Stimulated activated CD4-positive, alpha-beta T cell treated with anti-CD3 and anti-CD28 coated beads, Interleukin-15, amount 100 ng/mL, for 1 hour (primary cell): ENCODE measurements at places on chromosomes 4 and X.

GRCh38 chr4:185210102-185210981, 944 bp downstream of the SNX25 start:
- peak; percentile 13 for DNase-seq

DNA sequence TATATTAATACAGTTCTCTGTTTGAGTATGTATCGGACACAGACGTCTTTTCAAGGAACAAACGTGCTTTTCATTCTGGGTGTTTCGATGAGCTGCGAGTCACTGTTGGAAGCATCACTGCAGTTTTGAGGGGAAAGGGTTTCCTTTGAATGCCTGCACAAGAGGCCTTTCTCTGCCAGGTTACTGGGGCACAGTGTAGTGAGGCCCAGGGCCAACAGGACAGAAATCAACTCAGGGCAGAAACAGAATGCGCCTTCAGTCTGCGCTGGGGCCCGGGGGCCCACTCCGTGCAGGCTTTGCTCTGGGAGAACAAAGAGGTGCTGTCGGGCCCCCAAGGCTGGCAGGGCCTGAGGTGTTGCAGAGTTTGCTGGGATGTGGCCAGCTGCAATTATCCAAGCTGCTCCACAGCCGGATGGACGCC, 2.3 kb upstream of the PPP2R3B start:
- no peak for DNase-seq

DNA sequence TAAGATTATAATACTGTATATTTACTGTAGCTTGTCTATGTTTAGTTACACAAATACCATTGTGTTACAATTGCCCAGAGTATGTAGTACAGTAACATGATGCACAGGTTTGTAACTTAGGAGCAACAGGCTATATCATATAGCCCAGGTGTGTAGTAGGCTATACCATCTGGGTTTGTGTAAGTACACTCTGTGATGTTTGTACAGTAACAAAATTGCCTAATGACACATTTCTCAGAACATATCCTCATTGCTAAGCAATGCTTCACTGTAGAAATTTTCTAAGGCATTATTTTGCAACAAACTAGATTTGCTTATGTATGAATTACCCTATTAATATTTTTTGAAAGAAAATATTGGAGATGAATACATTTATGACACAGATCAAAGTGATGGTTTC, 1390.9 kb downstream of the C4orf33 start:
- no peak for DNase-seq

- no peak for DNase-seq
These were observed 278.5 kb downstream of the PARM1 start for GRCh38 chr4:75211422-75211821.

DNA sequence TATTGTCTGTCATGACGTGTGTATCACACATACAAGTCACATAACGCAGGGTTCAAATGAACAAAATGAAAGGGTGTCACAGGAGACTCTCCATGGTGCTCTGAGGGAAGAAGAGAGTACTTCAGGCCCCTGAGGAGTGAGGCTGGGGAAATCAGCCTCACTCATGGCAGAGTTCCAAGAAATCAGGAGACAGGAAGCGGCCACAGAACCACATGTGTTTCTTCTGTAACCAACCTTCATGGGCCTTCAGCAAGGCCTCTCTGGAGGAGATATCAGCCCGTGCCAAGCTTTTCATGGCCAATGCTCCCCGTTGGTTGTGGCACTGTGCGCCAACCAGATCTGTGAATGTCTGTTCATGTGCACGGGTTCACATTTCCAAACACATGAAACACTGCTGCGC, 76.0 kb downstream of the NAT8L start:
- DNase-seq: no peak

- no peak for DNase-seq
These were observed 2.9 kb downstream of the TMEM128 start for GRCh38 chr4:4245172-4245571.

DNA sequence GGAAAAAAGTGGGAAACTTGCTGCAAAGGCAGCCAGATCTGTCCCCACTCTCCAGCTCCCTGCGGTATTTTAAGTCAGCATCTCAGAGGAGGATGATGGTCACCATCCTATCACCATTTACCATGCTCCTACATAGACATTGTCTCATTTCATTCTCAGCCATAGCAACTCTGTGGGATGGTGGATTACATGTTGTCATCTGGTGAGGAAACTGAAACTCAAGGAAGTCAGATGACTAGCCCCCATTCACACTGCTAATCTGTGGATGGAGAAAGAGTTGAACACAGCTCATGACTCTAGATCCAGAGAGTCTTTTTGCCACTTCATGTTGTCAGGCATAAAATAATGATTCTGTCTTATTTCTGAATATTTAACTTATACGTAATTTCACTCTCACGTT, 323.5 kb downstream of the PTTG2 start:
- DNase-seq: no peak

DNA sequence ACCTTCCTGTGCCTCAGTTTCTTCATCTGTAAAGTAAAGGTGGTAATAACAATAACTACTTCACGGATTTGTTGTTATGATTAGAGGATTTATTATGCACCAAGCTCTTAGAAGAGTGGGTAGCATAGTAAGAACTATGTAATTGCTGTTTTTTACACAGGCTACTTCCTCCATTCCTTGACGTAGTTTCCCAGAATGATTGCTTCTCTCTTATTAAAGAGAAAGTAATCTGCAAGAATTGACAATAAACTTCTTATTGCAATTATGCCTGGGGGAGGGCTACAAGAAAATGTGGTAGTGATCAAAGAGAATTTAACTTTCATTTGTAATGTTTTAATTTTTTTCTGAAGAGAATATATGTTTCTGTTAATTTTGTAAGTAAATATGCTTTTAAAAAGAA, 238.7 kb downstream of the GASK1B start:
- DNase-seq: no peak

- DNase-seq: no peak
These were observed 41.5 kb upstream of the FHDC1 start for GRCh38 chr4:152894673-152895072.

- no peak for DNase-seq
These were observed 122.7 kb downstream of the PPP3CA start for GRCh38 chr4:101224358-101225218.

DNA sequence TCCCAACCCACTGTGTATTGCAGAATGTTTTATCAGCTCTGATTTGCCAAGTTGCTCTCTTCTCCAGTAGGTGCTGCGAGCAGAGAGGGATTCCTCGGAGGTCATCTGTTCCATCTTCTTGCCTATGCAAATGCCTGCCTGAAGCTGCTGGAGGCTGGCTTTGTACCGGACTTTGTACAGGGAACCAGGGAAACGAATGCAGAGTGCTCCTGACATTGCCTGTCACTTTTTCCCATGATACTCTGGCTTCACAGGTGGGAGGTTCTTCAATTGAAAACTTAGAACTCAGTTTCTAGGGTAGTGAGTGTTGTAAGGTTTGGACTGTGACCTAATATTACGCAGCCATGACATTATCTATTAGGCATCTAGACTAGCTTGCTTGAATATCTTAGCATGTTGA, 24.9 kb downstream of the AR start:
- no peak for DNase-seq

DNA sequence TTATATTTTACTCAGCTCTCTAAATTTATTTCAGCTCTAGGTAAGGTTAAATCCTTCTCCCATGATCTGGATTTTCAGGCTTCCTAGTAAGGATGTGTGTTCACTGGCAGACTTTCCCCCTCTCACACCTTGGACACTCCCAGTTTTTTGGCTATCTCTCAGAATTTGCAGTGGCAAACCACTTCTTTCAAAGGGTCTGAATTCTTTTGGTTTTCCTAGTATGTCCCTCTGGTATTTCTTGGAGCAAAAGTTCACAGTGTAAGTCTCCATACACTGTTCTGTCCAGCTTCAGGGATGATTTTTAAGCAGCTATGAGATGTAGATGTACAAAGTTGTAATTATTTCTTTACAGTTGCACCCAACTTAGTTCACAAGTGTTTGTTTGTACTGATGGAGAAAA, 653.8 kb upstream of the GALNT7 start:
- no peak for DNase-seq

DNA sequence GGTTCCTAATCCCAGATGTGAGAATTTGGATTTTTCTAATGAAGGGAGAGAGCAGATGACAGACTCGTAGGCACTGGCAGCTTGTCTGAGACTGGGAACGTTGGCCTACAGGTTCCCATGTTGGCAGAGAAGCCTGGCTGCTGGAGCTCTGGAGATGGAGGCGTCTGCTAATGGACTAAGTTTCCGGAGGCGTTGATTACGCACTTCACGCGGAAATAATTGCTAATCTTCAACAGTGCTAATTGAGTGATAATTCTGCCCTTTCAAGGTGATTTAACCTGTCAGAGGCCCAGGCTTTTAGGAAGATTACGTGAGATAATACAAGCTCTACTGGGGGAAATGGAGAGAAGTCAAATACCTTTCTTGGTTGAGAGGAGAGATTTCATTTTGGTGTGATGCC, 77.4 kb downstream of the PSAPL1 start:
- DNase-seq: no peak

GRCh38 chr4:120964596-120964995, 42.1 kb upstream of the PRDM5 start:
- no peak for DNase-seq

- DNase-seq: no peak
These were observed 123.4 kb downstream of the AMELX start for GRCh38 chrX:11416600-11416999.

DNA sequence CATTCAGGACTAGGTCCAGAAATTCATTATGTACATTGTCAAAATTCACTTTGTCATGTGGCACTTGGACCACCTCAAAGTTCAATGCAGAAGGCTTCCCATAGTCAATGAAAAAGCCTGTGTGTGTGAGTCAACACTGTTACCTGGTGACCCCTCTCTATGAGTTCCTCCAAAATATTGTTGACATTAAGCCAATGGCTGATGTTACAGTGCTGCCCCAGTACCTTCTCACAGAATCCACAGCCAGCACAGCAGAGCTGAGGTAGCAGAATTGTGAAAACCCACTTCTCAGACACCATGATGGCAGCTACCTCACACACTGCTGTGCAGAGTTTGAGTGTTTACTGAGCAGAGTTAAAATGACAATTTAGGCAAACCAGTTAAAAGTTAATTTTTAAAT, 22.4 kb upstream of the UGT2B4 start:
- DNase-seq: no peak

- no peak for DNase-seq
These were observed 24.9 kb upstream of the C1QTNF7 start for GRCh38 chr4:15402974-15403373.

DNA sequence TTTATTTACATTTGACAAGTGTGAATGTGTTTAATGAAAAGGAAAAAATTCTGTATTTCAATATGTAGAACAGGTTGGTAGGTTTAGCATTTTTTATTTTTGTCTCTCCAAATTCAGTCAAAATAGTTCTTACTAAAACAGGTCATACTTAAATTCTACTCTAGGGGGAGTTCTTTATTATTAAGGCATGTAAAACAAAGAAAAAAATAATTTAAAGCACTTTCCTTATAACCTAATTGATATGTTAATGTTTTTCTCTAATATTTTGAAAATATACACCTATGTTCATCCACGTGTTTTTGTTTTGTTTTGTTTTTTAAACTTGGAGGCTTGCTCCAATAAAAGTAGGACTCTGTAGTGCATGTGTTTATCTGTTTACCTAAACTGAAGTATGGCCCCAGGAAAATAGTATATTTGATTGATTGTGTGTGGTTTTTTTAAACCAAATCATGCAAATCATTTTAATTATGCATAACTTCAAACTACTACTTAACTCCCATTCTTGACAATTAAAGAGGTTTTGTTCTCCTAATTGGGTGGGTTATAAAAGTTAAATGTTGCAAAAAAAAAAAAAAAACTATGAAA, 562.7 kb downstream of the RPA4 start:
- DNase-seq: no peak

- no peak for DNase-seq
These were observed 72.5 kb downstream of the EVC start for GRCh38 chr4:5783486-5783885.

GRCh38 chr4:33924811-33925210, 2319.5 kb downstream of the ARAP2 start:
- no peak for DNase-seq

- no peak for DNase-seq
These were observed 73.9 kb downstream of the VCX3A start for GRCh38 chrX:6460893-6461490.

DNA sequence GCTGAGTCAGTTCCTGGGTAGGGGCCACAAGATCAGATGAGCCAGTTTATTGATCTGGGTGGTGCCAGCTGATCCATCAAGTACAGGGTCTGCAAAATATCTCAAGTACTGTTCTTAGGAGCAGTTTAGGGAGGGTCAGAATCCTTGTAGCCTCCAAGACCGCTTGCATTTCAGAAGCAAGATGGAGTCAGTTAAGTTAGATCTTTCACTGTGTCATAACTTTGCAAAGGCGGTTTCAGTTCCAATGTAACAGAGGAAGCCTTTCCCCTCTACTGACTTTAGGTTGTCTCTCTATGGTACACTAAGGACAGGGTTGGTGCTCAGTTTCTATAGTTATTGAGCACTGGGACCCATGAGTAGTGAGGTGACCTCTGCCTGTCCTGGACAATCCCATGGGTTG, 127.3 kb upstream of the WDR1 start:
- no peak for DNase-seq

- no peak for DNase-seq
These were observed 63.2 kb downstream of the SEPSECS start for GRCh38 chr4:25096981-25097443.

DNA sequence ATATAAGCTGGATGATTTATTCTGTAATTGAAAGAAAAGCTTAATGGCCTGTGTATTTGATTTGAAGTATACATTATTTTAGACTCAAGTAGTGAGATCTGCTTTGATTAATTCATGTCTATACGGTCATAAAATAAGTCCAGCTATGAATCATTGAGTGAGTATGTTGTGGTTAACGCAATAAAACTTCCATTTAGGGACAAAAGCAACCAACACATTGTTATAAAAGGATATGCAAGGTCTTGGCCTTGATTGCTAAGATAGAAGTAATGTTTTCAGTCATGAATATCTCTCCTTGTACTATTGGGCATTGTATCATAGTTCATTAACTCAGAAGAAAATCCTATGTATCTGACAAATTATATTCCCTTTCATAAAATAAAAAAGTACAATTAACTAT, 162.1 kb downstream of the EPHA5 start:
- DNase-seq: no peak

DNA sequence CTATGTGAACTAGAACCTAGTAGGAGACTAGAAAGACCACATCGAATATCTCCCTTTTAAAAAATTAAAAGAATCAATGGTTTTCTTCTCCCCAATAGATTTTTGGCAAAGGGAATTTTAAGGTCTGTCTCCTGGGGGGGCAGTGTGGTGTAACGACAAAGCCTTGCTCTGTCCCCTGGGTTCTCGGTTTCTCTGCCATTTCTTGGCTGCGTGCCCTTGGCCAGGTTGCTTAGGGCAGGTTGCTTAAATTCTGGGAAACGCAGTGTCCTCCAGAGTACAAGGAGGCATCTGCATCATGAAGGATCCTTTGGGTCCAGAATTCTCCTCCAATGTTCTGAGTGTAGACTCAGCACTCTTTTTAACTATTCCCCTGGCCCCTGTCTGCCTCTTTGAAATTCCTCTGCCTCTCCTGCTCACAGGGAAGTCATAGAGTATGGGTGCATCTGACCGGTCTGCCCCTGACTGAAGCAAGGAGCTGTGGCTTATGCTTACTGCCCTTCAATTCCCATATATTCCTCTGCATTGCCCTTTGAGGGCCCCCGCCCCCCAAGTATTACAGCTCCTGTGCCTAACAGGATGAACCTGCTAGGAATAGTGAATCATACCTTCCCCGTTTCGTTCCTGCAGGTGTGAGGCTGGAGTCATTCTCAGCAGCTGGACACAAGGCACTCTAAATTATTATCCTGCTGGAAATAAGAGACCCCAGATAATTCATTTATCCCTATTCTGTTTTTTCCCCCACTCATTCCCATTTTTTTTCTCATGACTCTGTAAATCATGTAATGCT, 2.2 kb downstream of the KIT start:
- DNase-seq: no peak
